Stimulated activated CD4-positive, alpha-beta T cell treated with anti-CD3 and anti-CD28 coated beads, Interleukin-1b, Interleukin-23, amount 100 ng/mL, for 1 hour (primary cell): ENCODE measurements at places on chromosomes 5 and 9.

DNA sequence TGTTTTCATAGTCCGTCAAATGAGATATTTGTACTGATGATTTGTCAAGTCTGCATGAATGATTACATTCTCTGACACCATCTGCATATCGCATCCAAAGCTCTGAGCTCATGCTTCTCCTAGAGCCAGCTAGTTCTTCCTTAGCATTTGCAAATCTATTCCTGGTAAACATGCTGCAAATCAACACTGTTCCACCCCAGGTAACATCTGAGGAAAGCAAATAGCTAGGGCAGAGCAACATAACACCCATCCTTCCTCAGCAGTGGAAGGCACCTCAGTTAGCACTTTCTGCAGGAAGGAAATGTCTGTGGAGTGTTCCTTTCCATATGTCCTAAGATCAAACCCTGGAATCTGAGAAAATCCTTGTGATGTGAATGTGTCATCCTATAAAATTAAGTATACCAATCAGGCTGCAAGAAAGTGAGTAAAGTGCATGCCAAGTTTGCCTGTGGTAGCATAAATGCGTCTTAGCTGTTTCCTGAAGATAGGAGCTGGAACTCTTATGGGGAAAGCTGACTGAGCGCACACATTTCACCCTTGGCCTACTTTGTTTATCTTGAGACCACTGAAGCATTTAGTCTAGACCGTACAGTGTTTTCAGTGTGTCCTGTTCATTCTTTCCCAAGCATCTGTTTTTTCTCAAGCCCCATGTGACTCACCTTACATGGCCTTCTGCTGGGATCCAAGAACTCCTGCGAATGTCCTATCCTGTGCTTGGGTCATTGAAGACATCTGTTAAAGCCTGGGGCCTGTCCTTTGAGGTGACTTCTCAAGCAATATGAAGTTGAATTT, 50.9 kb upstream of the STARD4 start:
- no peak for DNase-seq

GRCh38 chr5:17445185-17445584, 52.8 kb upstream of the TAF11L2 start:
- no peak for DNase-seq

GRCh38 chr9:65458465-65458864, 173.5 kb upstream of the FOXD4L5 start:
- no peak for DNase-seq

GRCh38 chr5:179287071-179287470, 58.2 kb downstream of the ADAMTS2 start:
- DNase-seq = no peak

DNA sequence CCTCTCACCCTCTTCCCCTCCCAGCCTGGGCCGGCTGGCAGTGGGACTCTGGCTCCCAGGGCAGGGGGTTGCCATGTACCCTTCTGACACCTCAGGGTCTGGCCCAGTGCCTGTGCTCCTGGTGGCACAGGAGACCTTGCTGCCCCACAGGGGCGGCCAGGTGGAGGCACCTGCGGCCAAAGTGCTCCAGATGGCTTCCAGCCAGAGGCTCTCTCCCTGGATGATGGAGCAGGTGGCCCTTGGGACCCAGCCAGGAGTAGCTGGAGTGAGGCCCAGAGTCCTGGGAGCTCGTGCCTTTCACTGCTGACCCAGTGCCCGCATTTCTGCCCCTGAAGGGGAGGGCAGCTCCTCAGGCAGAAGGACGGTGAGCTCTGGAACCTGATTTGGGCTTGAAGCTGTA, 87.3 kb downstream of the NTNG2 start:
- no peak for DNase-seq

GRCh38 chr5:133267601-133268000, 215.8 kb downstream of the HSPA4 start:
- no peak for DNase-seq

DNA sequence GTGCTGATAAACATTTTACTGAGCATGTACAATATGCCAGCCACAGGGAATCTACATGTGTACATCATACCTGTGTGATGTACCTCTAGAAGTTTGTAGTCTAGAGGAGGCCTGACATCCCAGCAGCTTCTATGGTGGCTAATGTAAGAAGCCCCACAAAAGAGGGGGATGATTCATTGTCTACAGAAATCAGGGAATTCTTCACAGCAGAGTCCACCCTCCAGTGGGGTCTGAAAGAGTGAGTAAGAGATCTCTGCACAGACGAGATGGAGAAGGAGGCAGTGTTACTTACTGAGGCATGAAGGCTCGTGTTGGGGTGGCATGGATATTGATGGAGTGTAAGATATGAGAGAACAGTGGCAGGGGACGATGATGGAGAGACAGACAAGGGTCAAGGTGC, 103.0 kb downstream of the NTRK2 start:
- DNase-seq = no peak

DNA sequence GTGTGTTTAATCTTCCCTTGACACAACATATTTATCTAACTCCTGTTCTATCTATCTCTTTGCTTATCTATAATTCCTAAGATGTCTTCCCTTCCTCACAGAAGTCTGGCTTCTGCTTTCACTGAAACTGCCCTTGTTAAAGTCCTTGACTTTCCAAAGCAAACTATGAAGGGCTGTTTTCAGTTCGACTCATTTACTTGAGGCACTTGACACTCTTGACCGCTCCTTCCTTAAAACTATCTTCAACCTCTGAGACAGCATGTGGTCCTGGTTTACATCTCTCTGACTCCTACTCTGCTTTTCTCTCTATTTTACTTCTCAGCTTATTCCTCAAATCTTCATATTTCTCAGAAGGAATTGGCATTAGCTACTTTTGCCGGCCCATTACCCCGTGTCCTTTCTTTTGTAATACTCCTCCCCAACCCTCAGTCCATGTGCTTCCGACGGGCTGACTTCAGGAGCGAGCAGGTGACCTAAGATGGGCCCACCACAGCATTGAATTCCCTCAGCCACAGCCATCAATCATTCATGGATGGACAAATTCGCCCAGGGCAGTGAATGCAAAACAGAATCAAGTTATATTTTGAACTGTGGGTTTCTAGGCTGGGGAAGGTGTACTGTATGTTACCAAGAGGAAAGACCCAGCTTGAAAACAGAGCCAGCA, 1089.2 kb downstream of the PTPRD start:
- no peak for DNase-seq

DNA sequence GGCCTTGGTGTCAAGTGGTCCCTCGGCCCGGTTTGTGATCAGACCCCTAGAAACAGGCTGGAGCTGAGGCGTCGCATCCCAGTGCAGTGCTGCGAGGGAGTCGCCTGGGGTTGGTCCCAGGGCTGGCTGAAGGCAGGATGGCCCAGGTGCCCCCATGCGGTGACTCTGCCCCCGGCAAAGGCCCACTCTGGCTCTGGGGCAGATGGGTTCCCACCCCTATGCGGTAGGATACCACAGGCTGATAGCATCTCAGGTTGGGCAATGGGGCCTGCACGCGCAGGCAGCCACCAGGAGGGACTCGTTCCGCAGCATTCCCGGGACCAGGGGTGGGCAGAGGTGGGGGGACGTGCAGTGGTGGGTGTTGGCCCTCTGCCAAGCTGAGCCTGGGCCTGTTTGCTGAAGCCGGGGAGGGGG, 86.0 kb downstream of the RXRA start:
- no peak for DNase-seq

DNA sequence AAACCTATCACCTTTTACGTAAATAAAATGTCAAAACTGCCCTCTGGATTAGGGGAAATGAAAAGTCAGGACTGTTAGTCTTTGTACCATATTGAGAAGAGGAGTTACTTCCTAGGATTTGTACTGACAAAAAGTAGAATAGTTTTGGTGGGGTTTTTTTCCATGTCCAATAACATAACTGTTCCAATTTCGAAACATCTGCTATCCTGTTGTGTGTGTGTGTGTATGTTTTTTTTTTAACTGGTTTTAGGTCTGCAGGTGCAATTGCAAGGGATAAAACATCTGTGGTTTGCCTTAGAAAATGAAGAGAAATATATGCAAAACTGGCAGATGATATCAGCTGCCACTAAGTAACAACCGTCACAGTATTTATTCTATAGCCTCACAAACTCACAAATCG, 506.8 kb downstream of the NFIB start:
- DNase-seq = no peak

DNA sequence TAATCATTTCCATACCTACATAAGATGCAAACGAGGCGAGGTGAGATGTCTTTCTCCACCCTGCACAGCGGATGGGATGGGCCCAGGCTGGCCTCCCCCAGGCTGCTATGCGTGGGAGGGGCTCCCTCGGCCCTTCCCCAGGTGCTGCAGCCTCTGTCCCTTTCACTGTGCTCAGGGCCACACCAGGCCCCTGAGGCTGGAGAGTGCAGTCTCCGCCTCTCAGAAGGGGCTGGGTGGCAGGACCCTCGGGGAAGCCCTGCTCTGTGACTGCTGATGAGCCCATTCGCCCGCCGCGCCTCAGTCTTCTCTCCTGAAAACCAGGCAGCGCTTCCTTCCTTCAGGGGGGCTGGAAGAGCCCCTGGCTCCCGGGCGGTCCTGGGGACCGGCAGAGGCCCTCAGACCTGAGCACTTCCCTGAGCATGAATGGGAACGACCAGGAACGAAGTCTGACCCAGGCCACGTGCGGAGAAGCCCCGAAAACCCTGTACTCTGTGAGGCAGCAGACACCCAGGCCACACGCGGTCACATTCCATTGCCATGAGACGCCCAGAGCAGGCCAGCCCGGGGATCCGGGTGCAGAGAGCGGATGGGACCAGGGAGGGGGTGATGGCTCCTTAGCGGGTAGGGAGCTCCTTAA, 21.9 kb upstream of the NOTCH1 start:
- DNase-seq = no peak

DNA sequence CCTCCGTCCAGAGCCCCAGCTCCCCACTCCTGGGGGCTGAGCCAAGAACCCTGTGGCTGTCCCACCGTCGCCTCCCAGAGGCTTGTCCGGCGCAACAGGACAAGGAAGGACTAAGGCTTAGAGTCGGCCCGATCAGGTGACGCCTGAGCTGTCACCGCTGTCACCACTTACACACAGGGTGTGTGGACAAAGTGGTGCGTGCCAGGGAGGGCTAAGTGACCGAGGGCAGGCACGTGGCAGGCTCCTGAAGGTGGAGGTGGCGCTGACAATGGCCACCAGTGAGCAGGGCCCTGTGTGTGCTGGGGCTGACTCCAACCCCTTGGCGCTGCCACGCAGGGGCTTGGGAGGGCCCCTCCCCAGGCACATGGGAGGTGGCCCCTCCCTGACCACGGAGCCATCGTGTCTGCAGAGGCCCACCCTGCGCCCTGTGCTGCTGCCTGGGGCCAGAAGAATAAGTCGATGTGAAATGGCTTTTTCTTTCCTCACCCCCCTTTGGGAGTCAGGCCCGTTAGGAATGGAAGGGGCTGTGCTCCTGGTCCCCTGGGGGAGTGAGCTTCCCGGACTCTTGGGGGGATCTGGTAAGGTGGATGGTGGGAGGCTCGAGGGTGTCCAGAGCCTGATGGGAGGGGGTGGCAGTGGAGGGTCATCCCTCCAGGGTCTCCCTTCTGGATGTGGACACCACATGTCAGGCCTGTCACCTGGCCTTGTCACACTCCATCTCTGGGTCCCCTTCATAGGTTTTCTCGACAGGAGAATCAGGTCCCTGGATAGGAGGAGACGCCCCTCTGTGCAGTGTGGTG, 2.6 kb upstream of the GPSM1 start:
- DNase-seq = no peak

DNA sequence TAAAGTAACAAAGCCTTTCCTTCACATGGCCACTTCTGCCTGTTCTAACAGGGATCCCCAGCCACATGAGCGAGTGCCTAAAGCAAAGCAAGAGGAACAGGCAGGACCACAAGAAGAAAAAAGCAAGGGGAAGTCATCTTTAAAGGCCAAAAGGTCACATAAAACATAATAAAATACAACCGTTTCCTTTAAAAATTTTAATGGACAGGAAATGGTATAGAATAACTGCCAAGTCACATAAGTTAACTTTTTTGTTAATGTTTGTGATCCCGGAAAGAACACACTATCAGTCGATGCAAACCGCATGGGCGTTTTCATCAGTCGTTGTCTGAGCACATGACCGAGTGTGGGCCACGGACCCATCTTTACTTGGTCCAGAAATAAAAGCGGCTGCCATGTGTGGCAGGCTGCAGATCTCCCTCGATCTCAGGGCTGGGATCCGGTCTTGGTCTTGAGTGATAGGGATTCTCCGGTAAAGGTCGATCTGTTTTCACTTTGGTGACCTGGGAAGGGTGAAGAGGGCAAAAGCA, 15.6 kb downstream of the NDUFA8 start:
- no peak for DNase-seq

- no peak for DNase-seq
Measured at GRCh38 chr5:146818822-146819221, 59.7 kb downstream of the PPP2R2B start.

- no peak for DNase-seq
Measured at GRCh38 chr5:45038366-45038987, 229.7 kb downstream of the MRPS30 start.

GRCh38 chr9:126050605-126050990, 276.0 kb upstream of the MVB12B start:
- DNase-seq = no peak

- DNase-seq = no peak
Measured at GRCh38 chr5:77306531-77306930, 96.1 kb downstream of the PDE8B start.

GRCh38 chr5:69516769-69517168, 24.2 kb downstream of the OCLN start:
- no peak for DNase-seq

- no peak for DNase-seq
Measured at GRCh38 chr5:151679421-151680155, 7.1 kb downstream of the SPARC start.

DNA sequence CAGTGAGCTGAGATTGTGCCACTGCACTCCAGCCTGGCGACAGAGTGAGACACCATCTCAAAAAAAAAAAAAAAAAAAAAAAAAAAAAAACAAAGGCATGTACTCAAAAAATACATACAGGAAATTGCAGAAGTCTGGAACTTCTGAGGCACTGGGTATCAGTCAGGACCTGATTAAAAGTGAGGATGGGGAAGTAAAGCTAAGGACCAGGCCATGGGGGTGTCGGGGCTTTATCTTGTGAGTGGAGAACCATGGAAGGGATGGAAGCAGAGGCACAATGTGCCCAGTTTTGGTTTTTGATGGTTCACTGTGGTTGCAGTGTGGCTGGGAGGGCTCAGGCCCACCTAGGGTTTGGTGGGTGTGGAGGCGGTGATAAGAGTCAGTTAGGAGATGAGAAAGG, 212.7 kb upstream of the PIK3R1 start:
- DNase-seq = no peak

GRCh38 chr9:129284607-129285291, 106.7 kb upstream of the IER5L start:
- no peak for DNase-seq

- no peak for DNase-seq
Measured at GRCh38 chr9:135993765-135994500, 32.8 kb upstream of the UBAC1 start.
